Naive thymus-derived CD4-positive, alpha-beta T cell (primary cell): ENCODE measurements at places on chromosomes 12 and 14. TPM values are rescaled to one million over a fixed set of nuclear protein-coding genes. Genes with fewer than 3 reads are reported as not detected.

DNA sequence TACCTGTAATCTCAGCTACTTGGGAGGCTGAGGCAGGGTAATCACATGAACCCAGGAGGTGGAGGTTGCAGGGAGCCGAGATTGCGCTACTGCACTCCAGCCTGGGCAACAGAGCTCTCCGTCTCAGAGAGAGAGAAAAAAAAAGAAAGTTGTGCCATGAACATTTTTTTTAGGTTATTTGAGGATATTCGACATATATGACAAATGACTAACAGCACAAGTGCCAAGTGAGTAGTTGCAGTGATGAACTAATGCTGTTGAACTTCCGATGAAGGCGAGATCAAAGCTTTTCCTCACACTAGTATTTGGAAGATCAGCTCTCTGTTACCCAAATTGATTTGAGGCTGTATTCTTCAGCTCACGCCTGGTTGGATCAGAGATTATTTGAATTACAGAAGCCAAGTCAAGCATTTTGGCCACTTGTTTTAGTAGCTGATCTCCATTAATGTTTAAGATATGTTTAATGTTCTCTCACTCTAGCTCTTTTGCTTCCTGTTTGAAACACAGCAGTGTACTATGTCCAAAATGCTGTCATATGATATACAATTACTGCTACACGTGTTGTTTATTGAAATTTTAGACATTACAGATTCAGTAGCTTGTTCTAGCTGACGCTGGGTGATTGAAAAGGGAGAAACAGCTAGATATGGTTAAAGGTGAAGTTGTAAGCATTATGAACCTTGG is 43.4 kb downstream of the WDR20 start:
- DNase-seq: no peak

DNA sequence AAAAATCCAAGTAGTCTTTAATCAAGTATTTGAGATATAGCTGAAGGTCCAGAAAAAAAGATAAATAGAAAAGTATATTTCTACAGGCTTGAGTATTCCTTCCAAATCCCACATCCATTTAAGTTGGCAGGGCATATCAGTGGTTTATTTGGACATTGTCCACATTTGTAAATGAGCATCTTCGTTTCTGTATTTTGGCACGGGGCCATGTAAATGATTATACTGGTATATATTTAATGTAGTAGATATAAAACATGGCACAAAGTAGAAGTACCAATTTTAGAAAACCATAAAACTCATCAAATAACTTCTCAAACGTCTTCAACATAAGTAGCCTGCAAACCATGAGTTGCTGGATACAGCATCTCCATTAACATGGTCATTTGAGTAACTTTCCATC is 437.4 kb upstream of the SOX5 start:
- no peak for DNase-seq

GRCh38 chr12:9091891-9092598 is 23.7 kb downstream of the A2M start:
- DNase-seq: no peak

DNA sequence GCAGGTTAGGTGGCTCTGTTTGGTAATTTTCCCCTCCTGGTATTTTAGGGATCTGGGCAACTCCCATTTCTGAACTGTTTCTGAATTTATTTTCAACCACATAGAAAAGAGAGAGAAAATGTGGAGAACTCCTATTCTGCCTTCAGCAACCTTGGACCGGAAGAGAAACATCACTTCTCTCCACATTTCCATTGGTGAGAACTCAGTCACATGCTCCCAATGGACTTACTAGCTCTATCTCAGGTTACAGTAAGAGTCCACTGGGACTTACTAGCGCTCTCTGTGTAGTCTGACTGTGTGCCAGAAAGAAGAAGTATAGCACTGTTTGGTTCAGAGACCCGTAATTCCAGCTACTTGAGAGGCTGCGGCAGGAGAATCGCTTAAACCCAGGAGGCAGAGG is 383.2 kb downstream of the DUSP6 start:
- no peak for DNase-seq

GRCh38 chr12:95908573-95908972 is 33.8 kb downstream of the CCDC38 start:
- no peak for DNase-seq

DNA sequence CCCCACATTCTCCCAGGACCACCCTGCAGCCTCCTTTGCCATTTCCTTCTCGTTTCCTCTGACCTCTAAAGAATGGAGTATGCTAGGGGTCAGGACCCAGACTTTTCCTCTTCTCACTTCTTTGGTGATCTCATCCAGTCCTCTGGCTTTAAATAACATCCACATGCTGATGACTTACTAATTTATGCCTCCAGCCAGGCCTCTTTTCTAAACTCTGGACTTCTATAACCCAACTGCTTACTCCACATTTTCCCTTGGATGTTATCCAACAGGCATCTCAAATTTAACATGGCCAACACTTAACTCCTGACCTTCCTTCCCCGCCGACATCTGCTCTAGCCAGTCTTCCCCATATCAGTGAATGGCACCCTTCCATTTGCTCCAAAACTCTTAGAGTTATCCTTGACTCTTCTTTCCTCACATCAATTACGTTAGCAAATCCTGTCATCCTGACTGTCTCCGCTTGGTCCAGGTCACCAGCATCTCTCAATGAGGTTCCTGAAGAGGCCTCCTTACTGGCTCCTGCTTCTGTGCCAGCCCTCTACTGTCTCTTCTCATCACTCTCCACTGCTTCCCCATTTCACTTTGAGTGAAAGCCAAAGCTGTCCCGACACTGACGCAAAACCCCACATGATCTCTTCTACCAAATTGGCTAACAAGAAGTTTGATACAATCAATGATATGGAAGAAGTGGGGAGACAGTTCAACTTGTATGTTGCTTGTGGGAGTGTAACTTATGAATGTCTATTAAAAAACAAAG is 42.7 kb downstream of the TMBIM6 start:
- DNase-seq: no peak

DNA sequence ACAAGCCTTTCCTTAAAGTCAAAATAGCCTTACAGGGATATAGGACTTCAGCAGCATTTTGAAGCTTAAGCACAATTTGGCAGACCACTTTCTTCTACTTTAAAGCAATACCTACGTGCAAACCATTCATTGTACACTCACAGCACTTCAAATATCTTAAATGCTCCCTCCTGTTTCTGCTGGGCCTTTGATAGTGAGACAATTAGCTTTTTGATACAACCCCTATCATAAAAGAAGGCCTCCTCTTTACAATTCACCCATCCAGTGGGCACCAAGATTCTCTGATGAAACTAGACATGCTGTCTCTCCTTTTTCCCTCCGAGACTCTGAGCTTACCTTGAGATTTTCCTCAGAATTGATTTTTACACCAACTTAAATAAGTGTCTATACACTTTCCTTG is 157.5 kb upstream of the FAR2 start:
- DNase-seq: no peak

DNA sequence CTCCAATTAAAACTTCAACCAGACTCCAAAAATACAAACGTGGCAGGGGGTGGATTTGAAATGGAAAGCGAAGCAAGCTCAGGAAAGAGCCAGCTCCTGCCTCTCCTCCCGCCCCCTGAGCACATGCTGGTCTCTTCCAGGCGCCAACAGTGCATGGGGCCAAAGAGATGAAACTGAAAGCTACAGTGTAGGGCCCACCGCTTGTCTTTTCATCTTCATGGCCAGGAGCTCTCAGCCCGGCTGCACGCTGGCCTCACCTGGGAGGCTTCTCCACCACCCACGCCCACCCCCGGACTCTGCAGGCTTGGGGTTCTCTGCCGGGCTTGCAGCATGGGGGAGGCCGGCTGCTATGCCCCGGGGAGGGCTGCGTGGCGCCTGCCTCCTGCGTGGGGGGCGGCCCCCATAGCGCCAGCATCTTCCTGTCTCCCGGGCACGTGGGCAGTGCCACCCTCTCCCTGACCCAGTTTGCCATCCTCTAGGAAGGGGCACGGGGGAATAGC is 2.0 kb downstream of the RIMBP2 start:
- no peak for DNase-seq

DNA sequence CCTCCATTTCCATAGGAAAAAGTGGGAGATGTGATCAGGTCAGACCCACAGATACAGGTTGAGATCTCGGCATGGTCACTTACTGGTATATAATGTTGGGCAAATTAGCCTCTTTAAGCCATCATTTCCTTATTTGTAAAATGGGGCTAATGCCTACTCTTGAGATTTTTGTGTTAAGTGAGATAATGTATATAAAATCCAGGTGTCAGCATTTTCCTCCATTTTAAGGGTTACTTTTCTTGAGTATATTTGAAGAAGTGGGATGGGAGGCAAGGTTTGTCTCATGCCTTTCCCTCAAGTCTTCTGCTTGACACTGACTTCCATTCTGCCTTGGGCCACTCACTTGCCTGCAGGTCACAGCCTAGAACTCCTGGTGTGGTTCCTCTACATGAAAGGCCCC is 10.1 kb upstream of the POU6F1 start:
- no peak for DNase-seq

- no peak for DNase-seq
These were observed 208.2 kb downstream of the EPS8 start for GRCh38 chr12:15581006-15581405.

DNA sequence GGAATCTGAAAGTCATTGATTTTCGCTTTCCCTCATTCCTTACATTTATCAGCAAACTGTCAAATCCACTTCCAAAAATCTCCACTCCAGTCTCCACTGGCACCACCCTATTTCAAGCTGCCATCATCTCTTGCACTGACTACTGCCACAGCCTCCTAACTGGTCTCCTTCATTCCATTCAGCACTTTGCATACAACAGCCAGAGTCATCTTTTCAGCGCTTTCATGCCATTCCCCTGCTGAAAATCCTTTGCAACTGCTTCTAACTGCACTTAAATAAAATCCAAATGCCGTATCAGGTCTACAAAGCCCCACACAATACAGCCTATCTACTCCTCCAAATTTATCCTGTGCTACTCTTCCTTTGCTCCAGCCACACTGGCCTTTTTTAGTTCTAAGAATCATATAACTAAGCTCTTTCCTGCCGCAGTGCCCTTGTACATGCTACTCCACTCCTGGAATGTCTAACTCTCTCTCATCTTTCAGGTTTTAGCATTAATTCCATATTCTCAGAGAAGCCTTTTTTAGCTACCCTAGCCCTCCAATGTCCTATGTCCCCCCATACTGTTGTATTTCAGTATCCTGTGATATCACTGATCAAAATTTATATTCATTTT is 21.6 kb downstream of the FERMT2 start:
- no peak for DNase-seq

GRCh38 chr14:29584992-29585391 is 342.7 kb downstream of the PRKD1 start:
- no peak for DNase-seq

DNA sequence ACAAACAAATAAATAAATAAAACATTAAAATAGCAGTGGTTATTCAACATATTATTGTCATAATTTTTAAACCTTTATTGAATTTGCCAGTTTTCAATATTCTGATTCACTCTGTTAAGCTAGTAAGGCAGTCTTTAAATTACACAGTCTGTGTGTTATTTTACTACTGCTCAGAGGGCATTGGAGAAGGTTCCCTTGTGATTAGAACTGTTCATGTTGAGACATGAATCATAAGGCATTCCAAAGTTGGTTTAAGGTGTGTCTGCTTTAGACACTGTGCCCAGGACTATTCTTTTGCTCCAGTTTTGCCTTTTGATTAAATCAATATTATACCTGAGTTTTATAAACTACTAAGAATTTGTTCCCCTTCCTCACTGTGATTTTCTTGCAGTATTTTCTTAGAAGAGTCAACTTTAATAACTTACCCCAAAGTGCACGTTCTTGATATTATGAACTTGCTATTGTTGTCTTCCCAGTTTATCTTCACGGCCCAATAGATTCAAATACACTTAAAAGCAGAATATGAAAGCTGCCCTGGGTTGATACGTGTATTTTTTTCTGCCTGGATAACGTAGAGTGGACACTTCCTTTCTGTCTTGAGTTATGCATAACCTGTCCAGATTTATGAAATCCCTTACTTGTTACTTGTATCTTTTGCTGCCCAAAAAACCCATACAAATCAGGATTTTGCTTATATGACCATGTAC is 105.3 kb upstream of the BCAT1 start:
- DNase-seq: no peak

DNA sequence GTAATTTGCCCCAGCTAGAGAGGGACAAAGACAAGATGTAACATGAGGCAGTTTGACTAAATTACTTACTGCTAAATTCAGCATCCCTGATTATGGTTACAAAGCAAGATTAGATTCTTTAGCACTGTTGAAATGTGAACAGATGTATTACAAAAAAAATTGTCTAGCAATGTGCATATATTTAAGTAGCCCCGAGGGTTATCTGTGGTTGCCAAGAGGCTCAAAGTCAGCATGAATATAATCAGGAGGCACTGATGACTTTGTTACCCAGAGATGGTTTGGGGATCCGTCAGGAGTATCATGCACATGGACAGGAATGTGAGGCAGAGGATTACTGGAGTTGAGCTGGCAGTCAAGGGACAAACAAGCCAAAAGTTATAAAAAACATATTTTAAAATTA is 356.9 kb upstream of the CCDC196 start:
- no peak for DNase-seq

- no peak for DNase-seq
These were observed 649.0 kb upstream of the SEL1L start for GRCh38 chr14:82182646-82183045.

DNA sequence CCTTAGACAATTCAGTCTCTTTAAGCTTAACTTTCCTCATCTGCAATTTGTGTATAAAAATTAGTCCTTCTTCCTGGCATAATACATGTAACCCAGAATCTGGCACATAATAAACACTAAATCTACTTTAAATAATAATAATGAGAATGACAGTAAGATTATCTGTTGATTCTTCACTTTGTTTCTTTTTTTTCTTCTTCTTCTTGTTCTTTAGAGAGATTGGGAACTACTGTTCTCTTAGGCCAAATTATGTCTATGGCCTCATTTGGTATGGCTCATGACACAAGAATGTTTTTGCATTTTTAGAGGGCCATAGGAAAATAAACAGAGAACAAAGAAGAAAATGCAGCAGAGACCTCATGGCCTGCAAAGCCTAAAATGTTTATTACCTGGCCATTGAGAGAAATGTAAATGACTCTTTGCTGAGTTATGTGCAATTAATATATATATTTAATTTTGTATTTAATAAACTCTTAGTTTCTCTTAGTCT is 275.8 kb downstream of the SLC6A15 start:
- DNase-seq: no peak

- no peak for DNase-seq
These were observed 27.7 kb upstream of the RNU6-8 start for GRCh38 chr14:32230695-32231280.

Gene ASIC1
- 2.0 TPM for total RNA-seq

Gene BMP4
- 2.3 TPM for total RNA-seq

Gene PSMB11
- total RNA-seq: 0.64 TPM

Gene ADIPOR2
- 51.4 and 51.5 TPM in 2 replicates for total RNA-seq

Gene FERMT2
- 0.58 and 1.4 TPM in 2 replicates for total RNA-seq

Gene ARHGAP9
- 355 TPM for total RNA-seq

Gene RAB3IP
- 18.5 and 23.7 TPM in 2 replicates for total RNA-seq

Gene PDE3A
- not detected for total RNA-seq

Gene KRT5
- total RNA-seq: not detected
